ENCODE measurements at places on chromosomes 13 and 19.

DNA sequence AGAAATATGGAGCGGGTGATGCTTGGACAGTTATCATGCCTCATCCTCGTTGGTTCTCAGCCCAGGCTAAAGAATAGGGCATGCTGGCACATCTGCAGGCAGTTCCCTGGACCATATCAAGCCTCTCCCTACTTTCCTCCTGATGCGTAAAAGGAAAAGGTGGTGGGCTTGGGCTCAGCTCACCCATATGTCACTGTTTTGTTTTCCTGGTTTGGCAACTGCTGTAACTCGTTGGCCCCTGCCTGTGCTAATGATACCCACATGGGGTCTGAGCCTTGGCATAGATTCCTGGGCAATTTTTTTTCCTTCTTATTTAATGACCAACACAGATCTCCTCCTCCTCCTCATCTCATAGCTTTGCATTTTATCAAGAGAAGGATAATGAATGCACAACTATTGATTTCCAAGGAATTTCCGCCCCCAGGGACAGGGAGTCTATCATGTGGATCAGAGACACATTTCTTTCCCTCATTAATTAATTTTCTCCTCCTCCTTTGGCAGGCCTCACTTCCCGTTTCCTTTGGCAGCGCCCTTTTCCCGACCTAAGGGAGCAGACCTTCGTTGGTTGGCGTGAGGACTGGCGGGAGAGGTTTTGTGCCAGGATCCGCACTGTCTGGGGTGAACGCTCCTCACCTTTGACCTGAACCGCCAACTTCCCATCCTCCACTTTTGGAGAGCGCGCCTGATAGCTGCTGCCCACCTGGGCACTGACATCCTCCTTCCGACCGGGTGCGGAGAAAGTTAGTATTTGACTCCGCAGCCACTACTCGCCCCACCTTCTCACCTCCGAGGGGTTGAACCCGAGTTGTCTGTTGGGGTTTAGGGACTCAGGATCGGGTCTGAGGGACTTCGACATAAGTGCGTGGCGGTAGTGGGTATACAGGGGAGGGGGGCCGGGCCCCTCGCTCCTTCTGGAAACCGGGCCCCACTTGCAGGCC is 3.4 kb upstream of the POU4F1 start:
- no peak for DNase-seq

GRCh38 chr13:76795701-76796695 is 90.2 kb downstream of the KCTD12 start:
- no peak for DNase-seq

DNA sequence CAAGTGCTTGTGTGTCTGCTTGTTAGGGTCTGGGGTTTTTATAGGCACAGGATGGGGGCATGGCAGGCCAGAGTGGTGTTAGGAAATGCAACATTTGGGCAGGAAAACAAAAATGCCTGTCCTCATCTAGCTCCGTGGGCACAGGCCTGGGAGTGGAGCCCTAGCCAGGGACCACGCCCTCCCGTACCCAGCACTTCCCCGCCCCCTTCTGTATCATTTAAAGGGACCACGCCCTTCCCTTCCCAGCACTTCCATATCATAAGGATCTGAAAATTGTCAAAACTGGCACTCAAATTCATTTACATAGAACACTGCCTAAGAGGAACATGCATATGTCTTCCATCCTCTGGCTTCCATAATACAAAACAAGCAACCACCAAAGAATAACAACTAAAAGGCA is 185.8 kb downstream of the B3GLCT start:
- DNase-seq: no peak

- DNase-seq: no peak
These were observed 244.5 kb downstream of the EFNB2 start for GRCh38 chr13:106291006-106291405.

GRCh38 chr13:113086031-113086750 is 19.4 kb upstream of the F7 start:
- no peak for DNase-seq

DNA sequence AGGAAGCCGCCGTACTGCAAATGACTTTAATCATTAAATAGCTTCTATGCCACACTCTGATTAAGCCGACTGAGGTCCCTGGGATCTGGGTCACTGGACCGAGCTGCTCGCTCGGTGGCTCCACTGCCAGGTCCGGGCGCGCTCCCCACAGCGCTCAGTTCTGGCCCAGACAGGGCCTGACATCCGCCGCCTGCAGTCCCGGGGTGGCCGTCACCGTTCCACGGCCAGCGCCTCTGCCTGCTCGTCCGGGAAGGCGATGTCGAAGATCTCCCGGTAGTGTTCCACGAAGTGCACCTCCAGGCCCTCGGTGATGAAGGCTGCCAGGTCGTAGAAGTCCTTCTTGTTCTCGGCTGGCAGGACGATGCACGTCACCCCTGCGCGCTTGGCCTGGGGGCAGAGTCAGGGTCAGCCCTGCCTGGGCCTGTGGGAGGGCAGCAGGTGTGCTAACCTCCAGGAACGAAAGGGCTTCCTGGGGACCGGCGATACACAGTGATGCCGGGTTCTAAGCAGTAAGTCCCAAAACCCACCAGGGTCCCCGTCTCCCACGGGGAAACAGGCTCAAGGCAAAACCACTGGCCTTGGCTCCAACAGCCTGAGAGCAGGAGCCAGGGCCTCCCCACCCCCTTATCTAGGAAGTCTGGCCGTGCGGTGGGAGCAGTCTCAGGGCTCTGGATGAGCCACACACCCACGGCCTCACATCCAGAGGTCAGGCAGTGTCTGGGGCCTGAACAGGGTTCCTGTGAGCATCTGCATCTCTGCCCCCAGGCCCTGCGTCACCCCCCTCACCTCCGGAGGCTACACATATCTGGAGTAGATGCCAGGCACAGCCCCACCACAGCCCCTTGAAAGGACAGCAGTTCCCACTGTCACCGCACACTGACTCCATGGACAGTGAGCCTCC is 2.0 kb downstream of the RPL36 start:
- no peak for DNase-seq

GRCh38 chr19:16830679-16831078 is 1.5 kb downstream of the SIN3B start:
- DNase-seq: no peak

- no peak for DNase-seq
These were observed 2.9 kb downstream of the HIF3A start for GRCh38 chr19:46299695-46300094.

DNA sequence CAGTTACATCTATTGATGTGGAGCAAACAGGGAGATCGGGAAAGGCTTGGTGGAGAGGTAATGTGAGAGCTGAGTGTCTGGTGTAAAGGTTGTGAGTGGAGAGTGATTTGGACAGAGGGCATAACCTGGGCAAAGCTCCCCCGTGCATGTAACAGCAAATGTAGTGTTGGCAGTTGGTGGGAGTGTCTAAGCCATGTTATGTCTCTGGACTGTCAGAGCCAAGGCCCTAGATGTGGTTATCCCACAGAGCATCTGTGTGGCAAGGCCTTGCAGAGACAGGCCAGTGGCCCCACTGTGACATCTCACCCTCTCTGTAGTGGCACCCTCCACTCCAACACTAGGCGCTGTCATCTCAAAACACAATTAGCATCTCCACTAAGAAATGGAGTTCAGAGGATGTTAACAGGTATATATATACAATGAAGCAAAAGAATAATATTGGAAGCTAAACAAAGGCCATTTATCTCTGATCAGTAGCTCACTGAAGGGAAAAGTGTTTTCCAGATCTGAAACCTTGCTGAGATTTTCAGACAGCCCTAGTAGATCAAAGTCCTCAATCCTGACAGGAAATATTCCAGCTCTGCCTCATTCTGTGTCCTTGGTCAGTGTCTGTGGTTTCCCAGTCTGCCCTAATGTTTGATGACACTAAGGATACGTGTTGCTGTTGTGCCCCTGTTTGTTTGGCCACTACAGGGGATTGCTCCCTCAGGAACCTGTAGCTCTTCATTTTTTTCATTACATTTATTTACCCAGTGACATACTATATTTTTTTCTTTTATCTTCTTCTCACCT is 20.2 kb downstream of the POLR1D start:
- DNase-seq: no peak

- no peak for DNase-seq
These were observed 611 bp upstream of the LRFN1 start for GRCh38 chr19:39321117-39321831.

GRCh38 chr19:52659013-52659412 is 20.9 kb upstream of the ZNF83 start:
- no peak for DNase-seq

DNA sequence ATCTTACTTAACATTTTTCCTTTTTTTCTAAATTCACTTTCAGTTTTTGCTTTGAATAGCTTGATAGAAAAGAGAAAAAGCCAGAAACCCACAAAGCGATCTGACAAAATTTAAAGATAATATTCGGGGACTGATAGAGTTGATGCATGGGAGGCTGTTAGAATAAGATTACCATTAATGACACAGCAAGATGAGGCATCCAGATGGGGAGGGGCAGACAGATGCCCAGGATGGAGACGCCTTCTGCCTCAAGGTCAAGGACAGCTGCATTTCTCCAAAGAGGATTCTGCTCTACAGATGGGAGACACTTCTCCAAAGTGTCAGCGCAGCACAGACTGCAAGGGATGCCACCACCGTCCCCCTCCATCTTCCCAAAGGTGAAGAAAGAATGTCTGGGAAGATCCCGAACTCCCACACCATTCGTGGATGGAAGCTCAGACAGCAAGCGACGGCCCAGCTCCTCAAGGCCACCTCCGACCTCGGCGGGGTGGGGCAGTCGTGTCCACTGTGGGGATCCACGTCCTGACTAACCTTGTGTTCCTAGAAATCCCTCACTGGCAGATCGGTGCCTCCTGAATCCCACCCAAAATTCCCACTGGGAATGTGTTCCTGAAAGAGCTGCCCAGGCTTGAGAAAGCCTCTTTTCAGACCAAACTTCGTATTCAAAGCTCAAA is 32.9 kb downstream of the NAXD start:
- no peak for DNase-seq

- no peak for DNase-seq
These were observed 133.6 kb upstream of the RNF113B start for GRCh38 chr13:98310485-98311199.

DNA sequence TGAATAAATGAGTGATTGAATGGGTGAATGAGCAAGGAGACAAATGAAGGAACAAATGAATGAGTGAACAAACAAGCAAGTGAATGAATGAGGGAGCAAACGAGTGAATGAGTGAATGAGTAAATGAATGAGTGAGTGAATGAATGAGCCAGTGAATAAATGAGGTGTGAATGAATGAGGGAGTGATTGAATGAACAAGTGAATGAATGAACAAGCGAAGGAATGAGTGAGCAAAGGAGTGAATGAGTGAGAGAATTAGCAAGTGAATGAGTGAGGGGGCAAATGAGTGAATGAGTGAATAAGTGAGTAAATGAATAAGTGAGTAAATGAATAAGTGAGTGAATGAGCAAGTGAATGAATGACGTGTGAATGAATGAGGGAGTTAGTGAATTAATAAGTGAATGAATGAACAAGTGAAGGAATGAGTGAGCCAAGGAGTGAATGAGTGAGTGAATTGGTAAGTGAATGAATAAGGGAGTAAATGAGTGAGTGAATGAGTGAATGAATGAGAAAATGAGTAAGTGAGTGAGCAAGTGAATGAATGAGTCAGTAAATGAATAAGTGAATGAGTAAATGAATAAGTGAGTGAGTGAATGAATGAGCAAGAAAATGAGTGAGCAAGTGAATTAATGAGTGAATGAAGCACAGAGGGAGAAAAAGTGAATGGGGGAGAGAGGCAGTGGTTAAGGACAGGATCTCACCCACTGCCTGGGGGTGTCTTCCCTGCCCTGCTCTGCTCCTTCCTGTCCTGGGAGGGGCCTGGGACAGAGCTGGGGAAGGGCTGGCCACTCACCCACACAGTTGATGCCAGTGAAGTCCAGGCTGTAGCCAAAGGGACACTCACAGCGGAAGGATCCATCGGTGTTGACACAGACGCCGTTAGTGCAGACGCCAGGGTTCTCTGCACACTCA is 36.4 kb downstream of the CCL25 start:
- no peak for DNase-seq

- DNase-seq: no peak
These were observed 31.4 kb downstream of the NFIX start for GRCh38 chr19:13026462-13027370.

All from AML-193 (cell line).